ENCODE measurements at places on chromosomes 7 and 10. TPM values are rescaled to one million over a fixed set of nuclear protein-coding genes. Genes with fewer than 3 reads are reported as not detected.
A peak's percentile ranks its signal among the peaks of the same experiment; 100 is the strongest.

GRCh38 chr7:43618073-43618472 is 35.2 kb downstream of the STK17A start:
- DNase-seq: no peak

PRKG1 gene
- polyA plus RNA-seq: 61.5 TPM

DDC gene
- 0.51 TPM for polyA plus RNA-seq

C10orf62 gene
- polyA plus RNA-seq: not detected

- DNase-seq: peak; percentile 45
These were observed 14.8 kb downstream of the USP54 start for GRCh38 chr10:73576178-73576889.

GRCh38 chr10:3616880-3617279 is 168.1 kb downstream of the KLF6 start:
- no peak for DNase-seq

SPDYE2 gene
- polyA plus RNA-seq: 2.7 TPM

PHTF2 gene
- polyA plus RNA-seq: 24.3 TPM

GRCh38 chr7:151025924-151026671 is 1.8 kb upstream of the ATG9B start:
- no peak for DNase-seq

GRCh38 chr7:88185650-88186049 is 34.2 kb downstream of the SRI start:
- DNase-seq: no peak

TSPAN12 gene
- 73.3 TPM for polyA plus RNA-seq

DNA sequence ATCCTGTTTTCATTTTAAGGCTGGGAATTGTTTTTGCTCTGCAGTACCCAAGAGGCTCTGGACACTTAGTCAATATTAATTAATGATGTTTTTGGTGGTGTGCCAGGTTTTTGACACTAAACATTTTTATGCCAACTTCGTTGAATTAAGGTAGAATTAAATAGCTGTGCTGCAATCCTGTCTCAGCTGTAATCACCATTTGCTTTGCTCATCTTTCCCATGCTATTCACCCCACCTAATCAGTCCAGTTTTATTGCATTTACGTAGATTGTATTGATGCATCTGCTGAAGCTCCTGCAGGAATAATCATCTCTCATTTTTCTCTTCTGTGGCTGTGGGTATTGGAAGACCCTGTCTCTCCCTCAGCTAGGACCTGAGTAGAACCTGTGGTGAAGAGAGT is 52.6 kb upstream of the TRUB1 start:
- no peak for DNase-seq

WNT2 gene
- polyA plus RNA-seq: 13.2 TPM

MRPL32 gene
- polyA plus RNA-seq: 47.2 TPM

- DNase-seq: no peak
These were observed 128.5 kb downstream of the BTAF1 start for GRCh38 chr10:92052088-92052487.

GRCh38 chr7:20307119-20307518 is 23.6 kb upstream of the ITGB8 start:
- DNase-seq: no peak

WEE2 gene
- 0.04 TPM for polyA plus RNA-seq

- no peak for DNase-seq
These were observed 48.4 kb upstream of the MGMT start for GRCh38 chr10:129418496-129419225.

DNA sequence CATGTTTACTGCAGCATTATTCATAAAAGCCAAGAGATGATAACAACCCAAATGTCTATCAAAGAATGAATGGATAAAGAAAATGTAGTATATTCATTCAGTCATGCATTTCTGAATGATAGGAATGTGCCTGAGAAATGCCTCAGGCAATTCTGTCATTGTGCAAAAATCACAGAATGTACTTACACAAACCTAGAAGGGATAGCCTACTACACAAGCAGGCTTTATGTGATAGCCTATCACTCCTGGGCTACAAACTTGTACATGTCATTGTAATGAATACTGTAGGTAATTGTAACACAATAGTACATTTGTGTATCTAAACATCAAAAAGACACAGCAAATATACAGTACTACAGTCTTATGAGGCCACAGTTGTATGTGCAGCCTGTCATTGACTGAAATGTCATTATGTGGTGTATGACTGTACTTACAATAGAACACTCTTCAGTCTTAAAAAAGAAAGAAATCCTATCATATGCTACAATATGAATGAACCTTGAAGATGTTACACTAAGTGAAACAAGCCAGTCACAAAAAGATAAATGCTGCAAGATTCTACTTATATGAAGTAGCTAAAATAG is 141.8 kb upstream of the GPR22 start:
- DNase-seq: no peak

GRCh38 chr7:117095055-117095454 is 141.8 kb downstream of the ST7 start:
- DNase-seq: no peak

ZNF425 gene
- polyA plus RNA-seq: not detected

NPY4R2 gene
- not detected for polyA plus RNA-seq

GRCh38 chr10:112985690-112986543 is 35.9 kb downstream of the TCF7L2 start:
- no peak for DNase-seq

DNA sequence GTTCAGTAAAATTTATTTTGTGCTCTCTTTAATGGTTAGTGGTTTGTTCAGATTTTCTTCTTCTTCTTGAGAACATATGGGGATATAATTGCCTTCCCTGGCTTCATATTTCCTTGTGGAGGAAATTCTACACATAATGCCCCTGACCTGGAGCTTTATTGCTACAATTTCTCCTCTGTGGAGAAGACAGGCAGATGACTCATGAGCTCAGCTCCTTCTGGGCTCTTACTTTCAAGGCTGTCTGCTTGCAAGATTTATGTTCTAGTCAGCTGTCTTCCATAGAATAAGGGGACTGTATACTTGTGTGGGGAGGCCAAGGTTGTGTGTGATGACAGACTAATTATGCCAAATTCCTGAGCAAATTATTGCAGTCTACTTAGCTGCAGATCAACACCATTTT is 1.6 kb downstream of the LRRD1 start:
- no peak for DNase-seq

HOXA3 gene
- polyA plus RNA-seq: 15.7 TPM

DNA sequence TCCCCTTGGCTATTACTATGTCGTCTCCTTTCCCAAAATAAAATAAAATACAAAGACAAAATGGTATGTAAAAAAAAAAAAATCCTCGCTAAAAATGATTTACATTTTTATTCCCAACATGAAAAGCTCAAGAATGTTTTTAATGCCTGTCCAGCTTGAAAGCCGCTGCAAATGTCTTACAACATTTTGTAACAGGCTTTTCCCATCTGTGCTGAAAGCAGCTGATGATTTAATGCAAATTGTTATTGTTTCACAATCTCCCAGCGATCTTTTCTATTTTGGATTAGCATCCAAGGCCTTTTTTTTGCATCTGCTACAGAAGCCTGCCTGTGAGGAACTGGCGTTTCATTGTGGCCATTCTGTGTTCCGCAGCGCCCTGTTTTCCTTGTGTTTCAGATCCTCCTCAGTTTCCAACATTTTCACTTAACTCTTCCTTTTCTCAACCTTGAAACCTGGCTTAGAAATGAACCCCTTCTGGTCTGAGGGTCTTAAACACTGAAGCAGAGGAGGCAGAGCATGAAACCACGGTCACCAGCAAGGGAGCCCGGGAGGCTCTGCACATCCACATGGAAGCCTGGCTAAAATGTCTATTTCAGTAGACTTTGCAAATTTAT is 712.1 kb downstream of the PARD3 start:
- DNase-seq: peak; percentile 86

DNA sequence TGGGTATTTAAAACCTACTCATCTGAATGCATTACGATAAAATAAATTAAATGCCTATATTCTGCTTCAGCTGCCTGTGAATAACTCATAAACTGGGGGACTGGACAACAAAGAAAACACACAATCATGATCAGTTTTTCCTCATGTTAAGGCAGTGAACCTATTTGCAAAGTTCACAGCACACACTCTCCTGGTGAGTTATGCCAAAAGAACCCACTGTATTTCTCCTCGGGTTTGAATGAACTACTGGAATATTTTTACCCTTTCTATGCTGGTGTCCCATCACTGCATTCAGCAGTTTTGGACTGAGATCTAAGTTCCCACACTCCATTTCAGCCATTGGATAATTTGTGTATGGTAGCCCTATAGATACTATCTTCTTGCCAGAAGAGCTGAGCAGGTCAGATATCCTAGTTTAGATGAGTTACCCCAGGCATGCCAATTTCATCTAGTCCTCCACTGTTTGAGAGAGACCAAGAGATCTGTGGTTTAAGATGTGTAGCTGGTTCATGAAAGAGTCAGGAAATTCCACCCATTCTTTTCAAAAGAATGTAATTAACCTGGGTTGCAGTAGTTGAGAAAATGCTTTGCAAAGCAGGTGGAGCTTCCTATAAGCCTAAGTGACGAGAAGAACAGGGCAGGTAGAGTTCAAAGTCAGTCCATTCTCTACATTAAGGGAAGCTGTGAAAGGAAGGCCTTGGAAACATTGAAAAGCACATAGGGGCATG is 101.7 kb downstream of the PLXDC2 start:
- DNase-seq: no peak

DNA sequence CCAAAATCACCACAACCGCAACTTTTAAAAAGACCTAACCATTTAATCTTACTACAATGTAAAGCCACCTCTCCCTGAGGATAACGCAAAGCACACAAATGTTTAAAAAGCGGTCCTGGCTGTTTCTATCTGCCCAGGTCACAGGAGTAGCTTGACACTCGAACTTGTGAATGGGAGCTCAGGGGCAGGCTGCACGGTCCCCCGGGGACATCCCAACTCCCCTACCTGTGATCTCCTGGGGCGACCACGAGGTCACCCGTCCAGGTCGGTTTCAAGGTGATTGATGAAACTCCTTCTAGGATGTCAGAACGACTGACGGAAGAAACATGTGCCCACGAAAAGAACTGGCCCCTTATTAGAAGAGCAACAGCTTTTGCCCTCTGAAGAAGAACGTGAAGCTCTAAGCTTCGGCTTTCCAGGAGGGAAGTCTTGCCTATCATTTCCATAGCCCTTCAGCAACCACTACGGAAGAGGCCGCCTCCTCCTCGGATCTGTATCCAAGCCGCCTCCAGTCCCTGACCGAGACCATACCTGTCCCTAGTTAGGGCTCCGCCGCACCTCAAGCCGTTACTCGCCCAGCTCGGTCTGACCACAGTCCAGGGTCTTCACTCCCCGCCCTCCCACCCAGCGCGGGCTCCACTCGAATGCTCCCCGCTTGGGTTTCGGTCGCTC is 459 bp downstream of the CYCS start:
- DNase-seq: peak; percentile 48

DNA sequence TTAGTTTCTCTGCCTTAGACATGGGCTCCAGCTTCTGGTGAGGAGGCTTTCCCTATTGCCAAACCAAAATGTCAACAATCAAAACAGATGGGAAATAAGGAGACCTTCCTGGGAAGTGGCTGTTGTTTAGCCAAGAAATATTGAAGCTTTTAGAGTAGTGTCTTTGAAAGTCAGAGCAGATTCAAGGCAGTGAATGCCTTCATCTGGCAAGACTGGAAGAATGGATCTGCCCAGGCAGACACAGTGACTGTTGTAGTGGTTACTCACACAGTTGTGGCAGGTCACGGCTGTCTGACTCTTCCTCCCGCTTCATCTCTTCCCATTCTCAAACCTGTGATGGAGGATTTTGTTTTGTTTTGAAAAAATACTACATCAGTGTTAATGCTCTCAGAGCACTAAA is 154.1 kb upstream of the ADO start:
- DNase-seq: no peak

DNA sequence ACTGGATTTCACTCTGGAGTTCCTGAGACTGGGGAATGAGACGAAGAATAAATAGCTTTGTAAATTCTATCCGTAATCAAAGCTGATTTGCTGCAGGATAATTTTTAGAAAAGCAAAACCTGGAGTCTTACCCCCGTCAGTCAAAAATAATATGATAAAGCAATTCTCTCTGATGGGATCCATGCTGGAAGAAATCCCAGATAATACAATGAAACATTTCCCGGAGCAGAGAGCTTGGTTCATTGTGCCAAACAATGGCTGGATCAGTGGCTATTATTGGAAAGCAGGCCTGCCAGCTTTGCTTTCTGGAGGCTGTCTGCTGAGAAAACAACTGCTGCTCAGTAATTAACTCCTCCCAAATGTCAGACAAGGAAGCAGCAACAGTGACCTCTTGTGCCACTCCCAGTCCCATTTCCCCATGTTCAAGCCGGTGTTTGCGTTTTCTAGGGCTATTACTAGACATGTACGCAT is 609.4 kb upstream of the PCDH15 start:
- peak; percentile 21 for DNase-seq

- DNase-seq: peak; percentile 34
These were observed 47.1 kb upstream of the HYAL4 start for GRCh38 chr7:123797673-123798531.

DNA sequence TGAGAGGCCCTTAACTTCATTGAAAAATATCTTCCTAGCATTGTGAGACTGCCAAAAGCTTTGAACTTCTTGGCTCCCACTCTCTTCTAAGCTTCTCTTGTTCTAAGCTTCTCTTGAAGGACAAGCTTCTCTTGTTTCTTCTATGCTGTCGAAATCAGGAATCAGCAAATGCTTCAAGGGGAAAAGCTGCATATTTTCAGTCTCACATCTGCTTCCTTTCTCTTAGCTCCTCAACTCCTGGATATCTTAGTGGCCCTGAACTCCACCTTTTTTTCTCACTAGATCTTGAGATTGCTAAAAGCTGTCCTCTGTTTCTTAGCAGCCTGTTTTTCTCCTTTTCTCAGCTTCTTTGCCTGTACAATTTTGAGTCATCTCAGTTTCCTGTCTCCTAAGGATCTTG is 73.0 kb downstream of the NEUROD6 start:
- no peak for DNase-seq

CTAGE8 gene
- 2.1 TPM for polyA plus RNA-seq

DNA sequence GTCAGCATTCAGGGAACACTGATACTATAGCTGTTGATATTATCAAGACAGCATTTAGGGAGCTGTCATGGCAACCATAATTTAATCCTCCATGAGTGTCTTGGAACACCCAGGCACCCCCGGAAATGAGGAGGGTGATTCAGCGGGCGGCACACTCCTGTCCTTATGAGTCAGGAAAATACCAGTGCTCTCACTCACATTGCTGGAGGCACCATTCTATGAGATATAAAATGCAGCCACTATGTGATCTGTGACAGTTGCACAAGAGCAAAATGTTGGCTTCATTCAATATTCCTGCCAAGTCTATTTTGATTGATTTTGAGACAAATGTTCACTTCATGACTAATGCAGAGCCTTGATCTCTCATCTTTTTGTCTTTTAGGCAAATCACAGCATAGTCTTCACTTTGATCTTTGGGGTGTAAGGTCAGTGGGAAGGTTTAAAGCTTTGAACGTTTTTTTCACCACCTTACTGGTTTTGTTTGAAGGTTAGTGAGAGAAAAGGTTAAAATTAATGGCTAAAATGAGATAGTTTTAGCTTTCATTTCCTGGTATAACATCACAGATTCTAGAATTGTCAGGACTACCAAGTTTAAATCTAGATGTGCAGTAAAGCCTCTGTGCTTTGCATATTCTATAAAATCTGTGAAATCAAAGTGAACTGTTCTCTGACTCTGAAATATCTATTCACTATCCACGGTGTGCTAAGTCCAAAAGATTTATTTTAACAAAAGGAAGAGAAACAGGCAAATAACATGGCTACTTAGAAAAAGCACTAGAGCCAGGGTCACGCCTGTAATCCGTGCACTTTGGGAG is 12.4 kb upstream of the ARHGAP12 start:
- DNase-seq: no peak

Measured in muscle of arm (tissue), 14 donors.